ENCODE measurements at places on chromosomes 1 and 21.

DNA sequence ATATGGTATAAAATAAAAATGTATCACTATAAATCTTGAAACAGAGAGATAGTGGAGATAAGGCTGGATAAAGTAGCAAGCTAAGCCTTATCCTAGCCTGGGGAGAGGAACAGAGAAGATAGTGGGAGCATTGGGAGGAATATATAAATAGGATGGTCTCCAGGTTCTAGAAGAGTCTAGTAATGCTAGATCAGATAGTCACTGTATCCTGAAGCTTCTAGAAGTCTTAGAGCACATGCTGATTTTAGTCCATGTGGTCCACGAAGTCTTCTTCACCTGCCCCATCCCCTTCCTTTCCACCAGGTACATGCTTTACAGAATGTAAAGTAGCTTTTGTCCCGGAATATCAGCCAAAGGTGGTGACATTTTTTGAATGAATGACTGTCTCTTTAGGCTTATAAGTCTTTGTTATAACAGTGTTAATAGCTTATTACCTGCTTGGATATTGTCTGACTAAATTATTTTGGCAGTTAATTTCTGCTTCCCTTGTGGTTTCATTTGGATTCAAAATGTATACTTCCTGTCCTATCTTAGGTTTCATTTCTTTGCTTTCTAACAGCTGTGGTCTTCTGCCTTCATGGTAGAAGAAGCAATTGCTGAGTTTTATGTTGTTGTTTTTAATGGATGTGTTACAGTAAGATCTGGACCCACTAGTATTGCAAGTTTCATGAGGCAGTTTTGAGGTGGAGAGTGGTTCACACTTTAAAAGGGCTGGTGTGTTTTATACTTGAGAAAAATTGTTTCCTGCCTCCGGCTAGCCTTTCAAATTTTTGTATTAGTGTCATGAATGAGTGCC, 5.9 kb downstream of the SMG7 start:
- DNase-seq, result no peak

GRCh38 chr1:57262472-57262871, 161.4 kb downstream of the DAB1 start:
- DNase-seq, result no peak

- no peak for DNase-seq
These were observed 290.2 kb downstream of the KCTD3 start for GRCh38 chr1:215857317-215857716.

GRCh38 chr1:3319874-3320245, 134.6 kb upstream of the ARHGEF16 start:
- no peak for DNase-seq

- no peak for DNase-seq
These were observed 213.0 kb downstream of the COL24A1 start for GRCh38 chr1:85943526-85943925.

- no peak for DNase-seq
These were observed 38.5 kb upstream of the SGIP1 start for GRCh38 chr1:66495495-66495894.

DNA sequence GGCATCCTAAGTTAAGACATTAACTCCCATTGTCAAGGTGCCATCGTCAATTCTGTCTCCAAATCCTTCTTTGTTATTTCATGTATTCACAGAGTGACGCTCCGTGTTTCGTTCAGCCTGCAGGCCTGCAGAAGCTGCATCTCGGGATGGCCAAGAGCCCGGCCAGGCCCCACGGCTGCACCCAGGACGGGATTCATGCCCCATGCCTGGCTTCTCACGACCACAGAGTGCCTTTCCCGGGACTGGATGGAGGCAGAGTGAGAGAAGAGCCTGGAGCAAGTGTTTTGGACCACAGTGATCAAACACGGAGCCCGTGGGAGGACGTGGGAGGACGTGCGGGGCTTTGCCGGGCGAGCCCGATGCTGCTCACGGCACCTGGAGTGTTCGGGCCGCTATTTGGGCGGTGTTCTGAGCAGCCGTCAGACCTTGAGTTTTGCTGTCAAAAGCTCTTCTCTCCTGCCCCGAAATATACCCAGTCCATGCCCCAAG, 56.8 kb downstream of the COL6A1 start:
- DNase-seq, result no peak

DNA sequence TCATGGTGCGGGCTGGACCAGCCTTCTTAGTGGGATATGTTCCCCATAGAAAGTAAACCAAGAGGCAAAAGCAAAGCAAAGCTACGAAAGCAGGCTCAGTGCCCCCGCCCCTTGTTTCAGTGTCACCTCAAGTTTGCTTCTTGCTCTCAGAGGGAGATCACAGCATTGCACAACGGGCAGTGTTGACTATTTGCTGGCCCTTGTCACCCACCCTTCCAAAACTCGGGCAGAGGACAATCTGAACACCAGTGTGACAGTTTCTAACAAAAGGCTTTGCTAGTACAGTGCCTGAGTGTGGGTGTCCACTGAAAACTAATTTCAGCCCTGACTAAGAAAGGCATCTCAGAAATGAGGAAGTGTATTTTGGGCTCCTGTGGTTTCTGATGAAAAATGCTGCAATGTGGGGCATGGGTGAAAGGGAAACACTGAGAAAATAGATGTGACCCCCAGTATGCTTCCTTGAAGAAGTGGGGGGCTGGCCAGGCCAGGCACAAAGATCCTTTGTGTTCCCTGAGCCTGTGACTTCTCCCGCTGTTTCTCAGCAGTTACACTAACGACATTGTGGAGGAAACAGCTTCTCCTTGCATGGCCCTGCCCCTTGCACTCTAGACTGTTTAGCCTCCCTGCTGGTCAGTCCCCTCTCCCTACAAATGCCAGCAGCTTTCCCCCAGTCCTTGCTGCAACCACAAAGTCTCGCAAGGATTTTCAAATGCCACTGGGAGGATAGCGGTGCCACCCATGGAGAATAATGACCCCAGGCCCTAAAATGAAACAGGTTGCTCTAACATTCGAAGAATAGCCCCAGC, 33.3 kb upstream of the KCNE1 start:
- peak; percentile 52 for DNase-seq
